Stomach (tissue), 19 donors: ENCODE measurements at places on chromosomes 2 and 18. TPM values are rescaled to one million over a fixed set of nuclear protein-coding genes. Genes with fewer than 3 reads are reported as not detected.
A peak's percentile ranks its signal among the peaks of the same experiment; 100 is the strongest.

KCNF1 gene
- 0.92 TPM for total RNA-seq

GRCh38 chr2:191043438-191043837 is 29.5 kb upstream of the STAT1 start:
- no peaks in the 10 kb centered on the region for H3K4me1 ChIP-seq
- no peak overlapping the region for H3K27ac ChIP-seq
- DNase-seq, result no peak
- no peak overlapping the region for H3K4me3 ChIP-seq

GRCh38 chr2:239275044-239275685 is 125.7 kb downstream of the HDAC4 start:
- H3K27me3 ChIP-seq, result no peaks in the 10 kb centered on the region
- no peaks in the 10 kb centered on the region for H3K36me3 ChIP-seq
- peak overlapping the region; percentile 84 for H3K27ac ChIP-seq
- DNase-seq, result peak; percentile 69

VAMP8 gene
- 106 TPM for total RNA-seq

CXCR1 gene
- not detected for total RNA-seq

SFTPB gene
- 0.14 TPM for total RNA-seq

- H3K27ac ChIP-seq, result no peak overlapping the region
- no peaks in the 10 kb centered on the region for H3K4me1 ChIP-seq
- H3K36me3 ChIP-seq, result peaks cover 4% of the 10 kb centered on the region
- DNase-seq, result no peak
Observed at GRCh38 chr18:62919109-62919838, 203.9 kb downstream of the PHLPP1 start.

UPP2 gene
- total RNA-seq, result not detected

DNA sequence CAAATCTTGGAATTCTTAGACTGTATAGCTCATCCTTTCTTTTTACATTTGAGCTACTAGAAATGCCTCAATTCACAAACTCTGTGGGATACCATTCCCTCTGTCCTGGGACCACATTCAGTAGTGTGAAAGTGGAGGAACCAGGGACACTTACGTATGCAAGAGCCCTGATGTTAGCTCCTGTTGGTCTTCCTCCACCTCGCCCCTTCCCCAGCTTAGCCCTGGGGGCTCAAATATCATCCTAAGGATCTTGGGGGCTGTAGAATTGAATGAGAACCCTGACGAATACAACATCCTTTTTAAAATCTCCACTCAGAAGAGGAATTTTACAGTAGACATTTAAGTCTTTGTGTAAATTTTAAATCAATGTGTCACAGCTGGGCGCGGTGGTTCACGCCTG is 65.2 kb upstream of the RAPH1 start:
- DNase-seq, result no peak
- peaks cover 3% of the 10 kb centered on the region for H3K4me1 ChIP-seq
- H3K27ac ChIP-seq, result no peak overlapping the region
- no peak overlapping the region for H3K4me3 ChIP-seq

DNA sequence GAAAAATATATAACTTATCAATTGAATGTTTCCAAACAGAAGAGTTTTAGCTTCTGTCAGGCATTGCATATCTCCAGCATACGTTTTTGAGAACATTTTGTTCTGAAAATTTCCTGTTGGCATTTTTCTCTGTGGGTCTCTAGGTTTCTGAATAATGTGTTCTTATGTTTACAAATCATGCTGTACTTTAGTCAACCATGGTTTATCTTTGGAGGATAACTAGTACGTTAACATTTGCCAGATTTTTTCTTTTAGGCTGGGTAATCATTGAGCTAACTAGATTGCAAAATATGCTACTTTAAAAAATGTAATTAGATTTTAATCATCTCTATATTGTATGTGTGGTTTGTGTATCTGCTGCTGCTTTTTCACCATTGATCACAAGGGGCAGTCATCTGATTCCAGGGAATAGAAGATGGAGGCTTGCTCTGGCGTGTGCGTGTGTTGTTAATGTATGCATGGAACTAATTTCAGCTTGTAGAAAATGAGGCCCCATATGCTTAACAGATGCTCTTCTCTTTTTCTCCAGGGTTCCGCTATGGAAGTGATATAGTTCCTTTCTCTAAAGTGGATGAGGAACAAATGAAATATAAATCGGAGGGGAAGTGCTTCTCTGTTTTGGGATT is 21.3 kb downstream of the XRCC5 start:
- H3K4me3 ChIP-seq, result no peak overlapping the region
- no peaks in the 10 kb centered on the region for H3K27me3 ChIP-seq
- peak overlapping the region; percentile 56 for H3K27ac ChIP-seq
- no peak for DNase-seq

HOXD12 gene
- not detected for total RNA-seq

DNA sequence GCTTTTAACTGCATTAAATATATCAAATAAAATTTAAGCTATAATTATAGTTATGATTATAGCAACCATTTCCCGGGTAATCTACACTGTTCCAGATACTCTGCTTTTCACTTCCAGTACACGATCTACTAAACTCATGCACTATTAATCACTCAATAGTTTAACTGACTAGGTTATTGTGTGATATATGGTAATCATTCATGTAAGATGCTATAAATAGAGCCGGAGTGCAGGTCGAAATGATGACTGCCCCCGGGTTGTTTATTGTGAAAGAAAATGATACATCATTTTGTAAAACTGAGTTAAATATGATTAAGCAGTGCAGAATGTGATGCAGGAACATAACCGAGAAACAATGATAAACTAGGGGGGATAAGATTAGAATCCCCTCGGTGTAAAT is 434.6 kb upstream of the DSEL start:
- no peaks in the 10 kb centered on the region for H3K4me1 ChIP-seq
- H3K36me3 ChIP-seq, result no peaks in the 10 kb centered on the region
- DNase-seq, result no peak
- H3K27me3 ChIP-seq, result no peaks in the 10 kb centered on the region
- H3K4me3 ChIP-seq, result no peak overlapping the region
- no peak overlapping the region for H3K27ac ChIP-seq

DNA sequence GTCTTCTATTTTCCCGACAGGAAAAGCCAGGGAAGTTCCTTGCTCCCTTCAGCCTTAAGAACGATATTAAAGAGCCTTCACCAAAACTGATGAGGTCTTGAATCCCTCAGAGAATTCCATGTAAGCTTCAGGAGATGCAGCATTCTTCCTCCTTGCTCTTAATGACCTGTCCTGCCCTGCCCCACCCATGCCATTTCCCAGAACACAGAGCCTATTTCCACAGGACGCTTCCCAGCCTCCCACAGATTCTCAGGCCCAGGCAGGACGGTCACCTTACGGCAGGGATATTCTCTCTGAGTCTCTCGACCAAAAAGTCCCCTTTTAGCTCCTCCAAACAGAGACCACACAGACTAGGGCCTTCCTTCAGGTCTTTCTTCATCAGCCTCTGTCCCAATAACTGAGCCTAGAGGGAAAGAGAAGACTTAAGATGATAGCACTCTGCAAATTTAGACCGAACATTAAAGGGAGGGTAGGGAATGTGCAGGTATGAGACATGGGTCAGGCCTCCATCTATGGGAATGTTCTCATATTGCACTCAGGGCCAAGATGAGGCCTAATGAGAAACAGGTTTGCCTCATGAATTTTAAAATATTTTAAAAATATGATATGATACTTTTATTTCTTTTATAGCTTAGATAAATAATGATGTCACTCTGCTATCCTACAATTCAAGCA is 62.1 kb downstream of the COBLL1 start:
- peaks cover 32% of the 10 kb centered on the region for H3K4me1 ChIP-seq
- no peaks in the 10 kb centered on the region for H3K27me3 ChIP-seq
- DNase-seq, result no peak
- H3K36me3 ChIP-seq, result no peaks in the 10 kb centered on the region
- peak overlapping the region; percentile 10 for H3K27ac ChIP-seq
- H3K4me3 ChIP-seq, result no peak overlapping the region

GRCh38 chr2:3212984-3213383 is 164.6 kb downstream of the EIPR1 start:
- H3K27ac ChIP-seq, result no peak overlapping the region
- H3K27me3 ChIP-seq, result no peaks in the 10 kb centered on the region
- H3K36me3 ChIP-seq, result peaks cover 36% of the 10 kb centered on the region
- no peak overlapping the region for H3K4me3 ChIP-seq

- H3K4me3 ChIP-seq, result no peak overlapping the region
- DNase-seq, result no peak
- no peaks in the 10 kb centered on the region for H3K27me3 ChIP-seq
- no peak overlapping the region for H3K27ac ChIP-seq
- no peaks in the 10 kb centered on the region for H3K36me3 ChIP-seq
Observed at GRCh38 chr18:43312891-43313290, 35.6 kb upstream of the SYT4 start.

- DNase-seq, result no peak
- H3K27ac ChIP-seq, result no peak overlapping the region
- no peak overlapping the region for H3K4me3 ChIP-seq
- H3K36me3 ChIP-seq, result no peaks in the 10 kb centered on the region
- H3K27me3 ChIP-seq, result no peaks in the 10 kb centered on the region
- H3K4me1 ChIP-seq, result no peaks in the 10 kb centered on the region
Observed at GRCh38 chr2:22993250-22993649, 391.7 kb upstream of the KLHL29 start.

- H3K4me1 ChIP-seq, result no peaks in the 10 kb centered on the region
- H3K36me3 ChIP-seq, result peaks cover 3% of the 10 kb centered on the region
- no peaks in the 10 kb centered on the region for H3K27me3 ChIP-seq
- H3K27ac ChIP-seq, result no peak overlapping the region
- no peak overlapping the region for H3K4me3 ChIP-seq
Observed at GRCh38 chr2:202495230-202495604, 119.1 kb downstream of the BMPR2 start.

TUBB8B gene
- not detected for total RNA-seq

IL37 gene
- total RNA-seq, result not detected

PTH2R gene
- total RNA-seq, result not detected

FBXO48 gene
- total RNA-seq, result 0.55 TPM

CFAP53 gene
- total RNA-seq, result not detected

- peaks cover 39% of the 10 kb centered on the region for H3K36me3 ChIP-seq
- H3K4me1 ChIP-seq, result peaks cover 21% of the 10 kb centered on the region
- no peak overlapping the region for H3K4me3 ChIP-seq
Observed at GRCh38 chr2:11827547-11827946, 81.1 kb downstream of the LPIN1 start.

GRHL1 gene
- 3.2 TPM for total RNA-seq

- H3K4me1 ChIP-seq, result no peaks in the 10 kb centered on the region
- no peaks in the 10 kb centered on the region for H3K36me3 ChIP-seq
- DNase-seq, result no peak
Observed at GRCh38 chr18:33536904-33537303, 41.1 kb upstream of the ASXL3 start.

GRCh38 chr2:150107816-150108215 is 379.7 kb downstream of the RND3 start:
- H3K4me1 ChIP-seq, result no peaks in the 10 kb centered on the region
- H3K27ac ChIP-seq, result no peak overlapping the region
- no peak for DNase-seq
- no peaks in the 10 kb centered on the region for H3K27me3 ChIP-seq

DNA sequence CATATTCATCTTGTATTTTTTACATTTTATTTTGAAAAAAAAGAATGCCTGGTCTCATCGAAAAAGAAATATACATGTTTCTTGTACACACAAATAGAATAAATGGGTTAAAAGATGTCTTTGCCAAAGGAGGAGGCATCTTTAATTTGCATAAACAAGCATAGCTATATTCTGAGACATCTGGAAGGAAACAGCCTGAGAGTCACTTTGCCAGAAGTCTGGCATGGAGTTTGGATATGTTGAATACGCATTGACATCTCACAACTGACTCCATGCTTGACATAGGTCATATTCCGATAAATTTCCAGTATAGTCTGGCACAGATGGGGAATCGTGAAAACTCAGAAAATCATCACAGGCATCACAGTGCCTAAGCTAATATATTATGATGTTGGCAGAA is 1317.5 kb upstream of the CELF4 start:
- H3K4me1 ChIP-seq, result no peaks in the 10 kb centered on the region
- H3K27me3 ChIP-seq, result no peaks in the 10 kb centered on the region
- H3K36me3 ChIP-seq, result no peaks in the 10 kb centered on the region
- no peak overlapping the region for H3K4me3 ChIP-seq
- no peak overlapping the region for H3K27ac ChIP-seq

GRCh38 chr2:109081374-109081773 is 47.6 kb upstream of the SH3RF3 start:
- H3K27ac ChIP-seq, result no peak overlapping the region
- H3K4me1 ChIP-seq, result no peaks in the 10 kb centered on the region
- H3K4me3 ChIP-seq, result no peak overlapping the region
- no peaks in the 10 kb centered on the region for H3K27me3 ChIP-seq
- DNase-seq, result no peak
- no peaks in the 10 kb centered on the region for H3K36me3 ChIP-seq

DNA sequence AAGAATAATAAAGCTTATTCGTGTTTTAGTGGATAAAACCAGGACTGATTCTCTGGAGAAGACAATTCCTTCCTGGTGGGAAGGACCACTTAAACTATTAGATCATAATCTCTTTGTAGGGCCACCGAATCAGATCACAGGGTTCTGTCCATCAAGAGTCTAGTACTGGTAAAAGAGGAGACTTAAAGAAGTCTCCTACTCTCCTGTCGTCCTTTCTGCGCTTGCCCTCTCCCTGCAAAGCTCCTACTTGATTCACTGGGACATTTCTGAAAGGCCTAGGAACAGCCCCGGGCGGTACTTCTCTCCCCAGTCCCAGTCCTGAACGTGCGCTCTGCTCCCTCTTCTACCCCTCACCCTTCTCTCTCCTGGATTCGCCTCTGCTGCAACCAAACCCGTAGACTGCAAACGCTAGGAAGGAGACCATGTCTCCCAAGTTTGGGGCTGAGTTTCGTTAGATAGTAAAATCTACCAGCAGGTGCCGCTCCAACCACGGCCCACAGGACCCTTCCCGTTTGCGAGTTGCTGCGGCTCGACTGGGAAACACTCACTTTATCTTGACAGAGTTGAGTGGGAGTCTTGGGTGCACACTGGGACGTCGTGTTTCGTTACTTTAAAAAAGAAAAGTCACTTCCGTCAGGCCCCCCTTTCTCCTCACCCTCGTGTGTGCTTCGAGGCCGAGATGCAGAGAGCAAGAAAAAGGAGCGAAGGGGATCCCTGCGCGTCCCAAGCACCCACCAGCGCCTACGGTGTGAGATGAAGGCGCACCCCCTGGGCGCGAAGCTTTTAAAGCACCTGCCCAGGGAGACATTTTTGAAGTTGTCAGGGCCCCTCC is 923 bp downstream of the FIGLA start:
- H3K27ac ChIP-seq, result no peak overlapping the region
- H3K27me3 ChIP-seq, result peaks cover 38% of the 10 kb centered on the region
- peak overlapping the region; percentile 43 for H3K4me3 ChIP-seq
- DNase-seq, result peak; percentile 54
- no peaks in the 10 kb centered on the region for H3K36me3 ChIP-seq

- H3K27ac ChIP-seq, result no peak overlapping the region
- DNase-seq, result peak; percentile 33
Observed at GRCh38 chr2:23803965-23804542, 122.9 kb downstream of the ATAD2B start.
